Naive thymus-derived CD8-positive, alpha-beta T cell (primary cell): ENCODE measurements at places on chromosomes 4 and X. TPM values are rescaled to one million over a fixed set of nuclear protein-coding genes. Genes with fewer than 3 reads are reported as not detected.

Gene TXK
- polyA plus RNA-seq = 60.4 TPM

Gene PAGE5
- 1.2 TPM for polyA plus RNA-seq

Gene LRAT
- not detected for polyA plus RNA-seq

Gene HAND2
- polyA plus RNA-seq = not detected

Gene SLITRK4
- polyA plus RNA-seq = not detected

Gene HSFX3
- not detected for polyA plus RNA-seq

Gene HEPH
- not detected for polyA plus RNA-seq

Gene XAGE1B
- polyA plus RNA-seq = not detected

Gene ATP7A
- 5.1 TPM for polyA plus RNA-seq

Gene TMEM131L
- 32.9 TPM for polyA plus RNA-seq

Gene MAP3K15
- polyA plus RNA-seq = not detected

Gene RHOXF1
- polyA plus RNA-seq = 0.85 TPM

Gene GAGE1
- not detected for polyA plus RNA-seq

Gene HOPX
- polyA plus RNA-seq = 183 TPM

Gene NAP1L3
- polyA plus RNA-seq = 8.1 TPM

Gene TMEM47
- not detected for polyA plus RNA-seq

Gene SSX4
- polyA plus RNA-seq = not detected

Gene NEIL3
- polyA plus RNA-seq = not detected

Gene IBSP
- not detected for polyA plus RNA-seq

Gene AMBN
- polyA plus RNA-seq = not detected

Gene VCX2
- not detected for polyA plus RNA-seq

Gene NPNT
- not detected for polyA plus RNA-seq

Gene ALPK1
- 2.3 TPM for polyA plus RNA-seq

Gene PHEX
- not detected for polyA plus RNA-seq

Gene NEUROG2
- not detected for polyA plus RNA-seq

Gene PLP1
- not detected for polyA plus RNA-seq

Gene SMR3B
- not detected for polyA plus RNA-seq

Gene RHOXF2B
- polyA plus RNA-seq = not detected

Gene SNCA
- polyA plus RNA-seq = not detected

Gene ALB
- polyA plus RNA-seq = not detected

Gene MAP9
- 7.9 TPM for polyA plus RNA-seq

Gene SPANXB1
- not detected for polyA plus RNA-seq

Gene SMIM43
- polyA plus RNA-seq = not detected

Gene P2RY10
- 46.5 TPM for polyA plus RNA-seq

Gene CDS1
- not detected for polyA plus RNA-seq

Gene FRAS1
- not detected for polyA plus RNA-seq

Gene DSPP
- not detected for polyA plus RNA-seq

Gene RBM41
- 7.6 TPM for polyA plus RNA-seq

Gene SCML1
- polyA plus RNA-seq = 7.1 TPM

Gene KLHL4
- polyA plus RNA-seq = 0.30 TPM

Gene CXCL13
- polyA plus RNA-seq = not detected

Gene COPS4
- polyA plus RNA-seq = 61.2 TPM

Gene SLAIN2
- 25.9 TPM for polyA plus RNA-seq
